Stimulated activated CD4-positive, alpha-beta T cell treated with anti-CD3 and anti-CD28 coated beads, Interleukin-4, amount 100 ng/mL, for 4 hours (primary cell): ENCODE measurements at places on chromosomes 11 and 22.

DNA sequence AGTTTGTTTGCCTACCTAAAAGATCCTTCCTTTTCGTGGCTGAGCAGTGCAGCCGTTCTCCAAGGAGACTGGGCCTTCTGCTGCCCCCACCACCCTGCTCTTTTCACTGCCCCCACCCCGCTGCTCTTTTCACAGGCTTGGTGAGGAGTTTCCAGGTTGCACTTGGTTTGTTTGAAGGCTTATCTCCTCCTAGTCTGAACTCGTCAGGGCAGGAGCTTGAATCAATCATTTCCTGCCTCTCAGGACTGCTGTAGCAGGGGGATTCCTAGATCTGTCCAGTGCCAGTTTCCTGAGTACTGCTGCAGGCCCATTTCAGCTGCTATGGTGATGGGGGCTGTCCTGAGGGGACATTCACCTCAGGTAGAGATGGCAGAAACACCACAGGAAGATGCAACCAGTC is 10.0 kb downstream of the MED15 start:
- DNase-seq: no peak

DNA sequence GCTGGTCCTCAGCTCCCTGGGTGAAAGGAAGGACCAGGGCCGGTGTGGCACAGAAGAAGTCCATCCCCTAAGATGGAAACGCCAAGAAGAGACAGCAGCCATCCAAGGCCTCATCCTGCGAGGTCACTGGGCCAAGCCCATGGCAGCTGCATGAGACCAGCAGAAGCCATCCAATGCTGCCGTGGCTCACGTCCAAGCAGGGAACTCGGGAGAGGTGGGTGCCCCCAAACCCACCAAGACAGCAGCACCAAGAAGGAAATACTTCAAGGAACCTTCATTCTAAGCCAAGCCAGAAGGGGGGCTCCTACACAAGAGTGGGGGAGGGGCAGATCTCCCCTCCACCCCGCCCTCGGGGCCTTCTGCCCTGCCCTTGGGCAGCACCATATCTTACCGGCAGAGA is 49.6 kb downstream of the IGSF9B start:
- no peak for DNase-seq

DNA sequence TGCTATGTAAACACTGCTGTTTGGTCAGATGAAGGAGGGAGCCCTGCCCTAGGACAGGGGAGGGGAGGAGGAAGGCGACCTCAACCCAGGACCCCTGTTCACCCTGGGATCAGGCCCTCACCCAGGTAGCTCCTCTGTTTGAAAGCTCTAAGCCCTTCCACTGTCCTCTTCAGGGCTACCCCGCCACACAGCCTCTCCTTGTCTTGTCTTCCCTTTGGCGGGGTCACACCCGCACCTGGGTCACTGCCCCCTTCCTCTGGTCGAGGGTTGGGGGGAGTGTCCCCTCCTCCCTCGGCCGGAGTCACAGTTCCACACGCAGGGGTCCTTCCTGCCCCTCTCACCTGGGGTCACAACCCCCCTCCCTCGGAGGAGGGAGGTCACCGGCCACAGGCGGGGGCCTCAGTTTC is 463 bp upstream of the PTPMT1 start:
- DNase-seq: no peak

- no peak for DNase-seq
Measured at GRCh38 chr22:39182478-39183030, 30.1 kb upstream of the CBX7 start.

DNA sequence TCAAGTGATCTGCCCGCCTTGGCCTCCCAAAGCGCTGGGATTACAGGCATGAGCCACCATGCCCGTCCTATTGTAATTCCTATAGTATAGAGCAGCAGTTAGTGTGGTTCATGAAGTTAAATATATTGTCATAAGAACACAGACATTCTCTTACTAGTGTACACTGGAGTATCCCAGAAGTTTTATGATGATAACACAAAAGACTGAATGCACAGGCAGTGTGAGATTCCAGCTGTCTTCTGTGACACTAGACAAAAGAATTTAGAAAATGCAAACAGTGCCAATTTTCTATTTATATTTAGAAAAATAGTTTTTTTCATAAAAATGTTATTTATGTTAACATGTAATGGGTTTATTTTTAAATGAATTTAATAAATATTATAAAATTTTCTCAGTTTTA is 39.4 kb upstream of the RBX1 start:
- DNase-seq: no peak

GRCh38 chr11:9850224-9850895 is 186.5 kb downstream of the SWAP70 start:
- DNase-seq: no peak

- no peak for DNase-seq
Measured at GRCh38 chr11:65036931-65037330, 4.1 kb upstream of the SAC3D1 start.

DNA sequence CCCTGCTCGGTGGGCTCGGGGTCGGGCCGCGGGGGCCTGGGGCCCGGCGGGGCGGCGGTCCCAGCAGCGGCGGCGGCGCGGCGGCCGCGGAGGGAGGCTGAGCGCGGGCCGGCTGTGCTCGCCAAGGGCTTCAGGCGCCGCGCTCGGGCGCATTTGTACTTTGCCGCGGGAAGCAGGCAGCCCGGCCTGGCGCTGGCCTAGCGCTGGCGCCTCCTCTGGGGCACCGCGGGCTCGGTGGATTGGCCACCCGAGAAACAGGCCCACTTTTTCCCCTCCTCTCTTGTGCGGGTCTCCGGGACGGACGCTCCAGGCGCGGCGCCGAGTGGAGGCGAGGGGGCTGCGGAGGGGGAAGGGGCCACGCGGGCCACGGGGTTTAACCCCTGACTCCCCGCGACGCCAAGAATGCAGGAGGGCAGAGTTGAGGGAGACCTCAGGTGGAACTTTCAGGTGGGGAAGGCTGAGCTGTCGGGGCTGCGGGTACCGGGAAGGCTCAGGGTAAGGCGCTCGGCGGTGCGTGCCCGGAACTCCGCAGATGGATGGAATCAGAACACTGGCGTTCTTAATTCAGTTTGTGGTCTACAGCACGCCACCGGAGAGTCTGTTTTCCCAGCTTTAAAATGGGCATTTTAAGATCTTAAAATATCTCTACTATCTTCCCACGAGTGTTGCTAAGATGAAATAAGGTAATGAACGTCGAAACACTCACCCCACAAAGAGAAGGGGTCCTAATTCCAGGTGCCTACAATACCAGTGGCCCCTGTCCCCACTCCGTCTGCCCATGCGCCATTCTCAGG is at the start of gene CHRDL2:
Gene CHRDL2, minus strand, starts transcription at position 126 of the 794 bp plus-strand sequence. CDS start 538 bp downstream, outside the sequence.
- no peak for DNase-seq

GRCh38 chr11:58905721-58906547 is 33.4 kb upstream of the GLYATL1 start:
- DNase-seq: no peak

- no peak for DNase-seq
Measured at GRCh38 chr22:17477391-17477833, 85.9 kb upstream of the SLC25A18 start.

GRCh38 chr11:118277312-118277711 is 13.2 kb upstream of the MPZL2 start:
- DNase-seq: no peak

DNA sequence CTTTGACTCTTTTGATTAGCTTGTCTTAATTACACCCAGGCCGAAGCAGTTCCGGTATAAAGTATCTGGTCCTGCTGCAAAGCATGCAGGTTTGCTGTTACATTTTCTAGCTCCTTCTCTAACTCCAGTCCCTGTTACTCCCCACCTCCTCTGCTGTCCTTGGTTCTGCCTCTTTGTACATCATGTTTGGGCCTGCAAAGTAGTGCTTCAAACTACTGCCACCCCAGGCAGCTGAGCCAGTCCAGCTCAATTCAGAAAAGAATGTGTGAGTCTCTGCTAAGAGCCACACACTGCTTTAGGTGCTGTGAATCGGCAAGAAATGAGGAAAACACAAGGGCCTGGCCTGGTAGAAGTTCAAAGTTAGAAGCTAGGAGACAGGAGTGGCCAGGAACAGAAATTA is 136.0 kb downstream of the SERGEF start:
- DNase-seq: no peak

- DNase-seq: no peak
Measured at GRCh38 chr11:17612221-17613188, 65.4 kb downstream of the OTOG start.

DNA sequence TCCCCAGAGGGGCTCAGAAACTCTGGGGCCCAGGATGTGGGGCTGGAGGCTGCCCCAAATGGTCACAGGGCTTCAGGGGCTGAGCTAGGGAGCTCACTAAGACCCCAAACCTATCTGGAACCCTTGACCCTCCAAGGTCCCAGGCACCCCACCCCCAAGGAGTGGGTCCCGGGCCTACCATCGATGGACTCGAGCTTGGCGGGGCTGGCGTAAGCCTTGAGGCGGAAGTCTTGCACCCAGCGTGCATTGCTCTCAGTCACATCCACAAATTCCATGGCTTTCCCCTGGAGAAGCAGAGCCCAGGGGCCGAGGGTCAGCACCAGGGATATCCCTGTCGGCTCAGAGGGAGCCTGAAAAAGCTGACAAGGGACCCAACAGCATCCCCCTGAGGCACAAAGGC is 3.5 kb downstream of the GATD1 start:
- no peak for DNase-seq

DNA sequence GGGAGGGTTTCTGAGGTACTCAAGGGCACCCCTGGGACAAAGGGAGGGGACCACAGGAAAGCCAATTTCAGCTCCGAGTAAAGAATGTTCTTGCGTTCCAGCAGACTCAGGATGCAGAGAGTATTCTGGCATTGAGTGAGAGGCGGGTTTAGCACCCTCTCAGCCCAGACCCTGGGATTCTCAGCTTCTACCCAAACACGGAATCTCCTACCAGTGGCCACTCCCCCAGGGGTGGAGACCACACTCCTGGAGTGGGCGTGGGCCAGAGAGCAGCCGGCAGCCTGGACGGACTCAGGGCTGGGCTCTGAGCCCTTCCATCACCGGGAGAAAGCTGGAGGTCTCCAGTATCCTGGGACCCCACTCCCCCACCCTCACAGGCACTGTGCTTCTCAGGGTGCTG is 26.1 kb upstream of the TTLL12 start:
- no peak for DNase-seq

- DNase-seq: no peak
Measured at GRCh38 chr11:17414317-17414737, 25.9 kb upstream of the KCNJ11 start.

DNA sequence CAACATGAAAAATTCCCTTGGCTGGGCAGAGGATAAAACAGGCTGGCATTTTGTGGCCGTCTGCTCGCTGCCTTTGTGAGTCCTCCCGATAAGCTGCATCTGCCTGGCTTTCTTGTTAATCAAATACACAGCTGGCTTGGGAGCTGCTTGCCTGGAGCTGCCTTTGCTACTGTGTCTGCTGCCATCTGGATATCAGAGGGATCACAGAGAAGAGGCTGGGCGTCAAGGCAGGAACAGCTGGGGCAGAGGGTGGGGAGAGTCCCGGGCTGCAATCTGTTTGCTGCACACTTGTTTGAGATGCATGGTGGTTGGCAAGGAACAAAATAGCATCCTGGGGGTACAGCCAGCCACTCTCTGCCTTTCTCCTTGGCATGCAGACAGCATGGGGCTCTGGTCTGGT is 36.0 kb downstream of the COMMD9 start:
- DNase-seq: no peak

DNA sequence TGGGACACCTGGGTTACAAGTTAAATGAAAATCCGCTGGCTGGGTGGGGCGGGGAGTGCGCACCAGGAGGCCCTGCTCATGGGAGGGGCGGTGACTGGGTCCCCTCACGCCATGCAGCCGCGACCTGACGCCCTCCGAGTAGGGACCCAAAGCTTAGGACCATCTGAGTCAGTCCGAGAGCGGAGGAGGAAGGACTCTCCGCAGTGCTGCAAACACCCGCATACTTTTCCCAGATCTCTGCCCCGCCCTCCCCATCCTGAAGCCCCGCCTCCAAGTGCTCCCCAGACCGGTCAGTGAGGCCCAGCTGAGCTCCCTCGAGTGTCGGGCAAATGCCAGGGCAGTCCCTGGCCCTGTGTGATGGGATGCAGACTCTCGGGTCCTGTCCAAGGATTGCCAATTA is 6.6 kb upstream of the FLI1 start:
- DNase-seq: no peak

GRCh38 chr22:32339190-32340012 is 18.3 kb upstream of the RFPL3 start:
- no peak for DNase-seq

GRCh38 chr22:45458532-45458931 is 44.2 kb upstream of the FBLN1 start:
- DNase-seq: no peak
